ENCODE measurements at places on chromosomes 7 and 10.

DNA sequence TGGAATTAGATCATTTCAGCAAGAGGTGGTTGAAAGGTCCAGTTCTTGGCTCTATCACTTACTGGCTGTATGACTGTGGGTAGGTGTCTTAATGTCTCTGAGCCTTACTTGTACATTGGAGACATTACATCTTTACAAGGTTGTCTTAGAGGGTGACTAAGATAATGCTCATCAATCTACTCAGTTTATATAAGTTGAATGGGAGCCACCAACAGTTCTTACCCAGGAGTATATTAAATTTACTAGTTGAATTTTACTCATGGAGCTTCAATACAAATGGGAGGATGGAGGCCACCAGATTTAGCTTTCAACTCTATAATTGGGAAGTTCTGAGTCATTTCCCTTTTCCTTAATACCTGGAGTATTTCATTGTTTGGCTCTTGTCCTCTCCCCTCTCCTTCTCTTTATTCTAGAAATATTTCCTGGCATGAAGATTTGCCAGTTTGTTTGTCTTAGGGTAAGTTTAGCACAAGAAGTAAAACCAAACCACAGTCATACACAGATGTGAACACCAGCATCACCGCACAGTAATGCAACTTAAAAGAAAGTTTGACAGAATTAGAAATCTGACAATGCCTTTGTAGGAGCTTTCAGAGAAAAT, 222.8 kb downstream of the LRMDA start:
- no peak for DNase-seq

GRCh38 chr7:51009716-51010496, 227.2 kb upstream of the GRB10 start:
- DNase-seq = peak; percentile 69

DNA sequence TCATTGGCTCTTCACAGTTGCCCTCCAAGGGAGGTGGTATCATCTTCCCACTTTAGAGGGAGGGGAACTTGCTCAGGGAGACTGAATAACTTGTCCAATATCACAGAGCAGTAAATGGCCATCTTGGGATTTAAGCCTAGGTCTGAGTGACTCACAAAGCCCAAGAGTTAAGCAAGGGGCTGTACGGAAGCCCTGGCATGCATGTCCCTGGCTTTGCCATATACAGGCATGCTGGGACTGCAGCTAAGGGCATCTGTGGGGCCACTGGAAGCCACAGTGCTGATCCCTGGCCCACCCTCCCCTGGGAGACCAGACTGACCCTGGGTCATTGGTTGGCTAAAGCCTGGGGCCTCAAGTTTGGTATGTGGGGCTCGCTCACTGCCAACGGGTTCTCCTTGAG, 3.1 kb downstream of the VSIR start:
- DNase-seq = peak; percentile 56

- DNase-seq = no peak
Observed at GRCh38 chr10:24694086-24694485, 29.6 kb downstream of the ARHGAP21 start.

DNA sequence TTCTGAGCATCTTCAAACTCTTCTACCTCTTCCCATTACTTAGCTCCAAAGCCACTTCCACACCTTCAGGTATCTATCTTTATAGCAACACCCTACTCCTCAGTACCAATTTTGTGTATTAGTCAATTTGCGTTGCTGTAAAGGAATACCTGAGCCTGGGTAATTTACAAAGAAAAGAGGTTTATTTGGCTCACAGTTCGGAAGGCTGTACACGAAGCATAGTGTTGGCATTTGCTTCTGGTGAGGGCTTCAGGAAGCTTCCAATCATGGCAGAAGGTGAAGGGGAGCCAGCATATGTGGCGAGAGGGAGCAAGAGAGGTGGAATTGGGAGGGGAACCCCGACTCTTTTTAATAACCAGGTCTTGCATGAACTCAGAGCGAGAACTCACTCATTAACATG, 17.6 kb upstream of the CRYGN start:
- no peak for DNase-seq

- peak; percentile 44 for DNase-seq
Observed at GRCh38 chr10:17835688-17836087, 26.5 kb downstream of the MRC1 start.

DNA sequence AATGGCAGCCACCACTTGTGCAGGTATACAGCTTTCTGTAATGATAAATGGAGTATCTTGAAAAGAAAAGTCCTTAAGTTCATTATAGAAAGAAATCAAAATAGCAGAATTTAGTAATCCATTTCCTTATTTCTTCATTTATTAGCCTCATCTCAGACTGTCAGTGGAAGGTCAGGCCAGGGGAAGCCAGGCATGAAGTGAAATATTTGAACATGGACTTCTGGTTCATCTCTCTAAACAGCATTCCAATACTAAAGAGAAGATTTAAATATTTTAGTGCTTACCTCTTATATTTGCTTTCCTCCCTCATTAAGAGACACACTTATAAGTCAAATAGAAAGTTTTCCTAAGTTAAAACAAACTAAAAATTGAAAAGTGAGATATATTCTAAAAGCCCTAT, 26.8 kb downstream of the TRDMT1 start:
- DNase-seq = no peak

- DNase-seq = peak; percentile 74
Observed at GRCh38 chr10:51397695-51398094, 301.7 kb downstream of the CSTF2T start.

DNA sequence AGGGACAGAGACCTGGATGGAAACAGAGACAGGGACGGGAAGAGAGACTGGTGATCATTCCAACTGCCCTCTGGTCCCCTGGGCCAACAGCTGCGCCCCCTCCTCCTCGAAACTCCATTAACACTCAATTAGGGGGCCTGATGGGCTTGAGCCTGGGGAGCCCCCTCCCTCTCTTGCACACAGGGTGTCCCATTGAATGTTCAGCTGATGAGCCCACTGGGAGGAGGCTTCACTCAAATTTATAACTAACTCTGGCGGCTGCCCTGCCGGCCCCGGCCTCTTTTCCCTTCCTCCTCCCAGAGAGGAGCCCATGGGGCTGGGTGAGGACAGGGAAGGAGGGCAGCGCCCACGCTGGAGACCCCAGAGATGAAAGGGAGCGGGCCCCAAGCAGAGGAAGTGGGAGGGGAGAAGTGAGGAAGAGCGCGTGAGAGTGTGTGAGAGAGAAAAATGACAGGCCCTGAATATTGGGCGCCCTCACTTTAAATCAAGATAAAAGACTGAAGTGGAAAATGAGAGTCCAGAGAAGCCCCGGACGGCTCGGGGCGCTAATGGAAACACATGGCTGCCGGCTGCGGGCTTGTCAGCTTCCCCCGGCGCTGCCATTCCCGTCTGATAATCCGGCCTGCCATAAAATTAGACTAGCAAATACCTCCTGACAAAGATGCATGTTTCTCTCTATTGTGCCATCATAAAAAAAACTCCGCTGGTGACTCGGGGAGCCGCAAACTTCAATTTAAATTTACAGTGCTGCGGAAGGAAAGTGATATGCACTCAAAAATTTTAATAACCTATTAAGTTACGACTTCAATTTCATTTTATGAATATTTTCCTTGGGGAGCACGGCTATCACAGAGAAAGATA, 58.0 kb upstream of the PAX2 start:
- no peak for DNase-seq

DNA sequence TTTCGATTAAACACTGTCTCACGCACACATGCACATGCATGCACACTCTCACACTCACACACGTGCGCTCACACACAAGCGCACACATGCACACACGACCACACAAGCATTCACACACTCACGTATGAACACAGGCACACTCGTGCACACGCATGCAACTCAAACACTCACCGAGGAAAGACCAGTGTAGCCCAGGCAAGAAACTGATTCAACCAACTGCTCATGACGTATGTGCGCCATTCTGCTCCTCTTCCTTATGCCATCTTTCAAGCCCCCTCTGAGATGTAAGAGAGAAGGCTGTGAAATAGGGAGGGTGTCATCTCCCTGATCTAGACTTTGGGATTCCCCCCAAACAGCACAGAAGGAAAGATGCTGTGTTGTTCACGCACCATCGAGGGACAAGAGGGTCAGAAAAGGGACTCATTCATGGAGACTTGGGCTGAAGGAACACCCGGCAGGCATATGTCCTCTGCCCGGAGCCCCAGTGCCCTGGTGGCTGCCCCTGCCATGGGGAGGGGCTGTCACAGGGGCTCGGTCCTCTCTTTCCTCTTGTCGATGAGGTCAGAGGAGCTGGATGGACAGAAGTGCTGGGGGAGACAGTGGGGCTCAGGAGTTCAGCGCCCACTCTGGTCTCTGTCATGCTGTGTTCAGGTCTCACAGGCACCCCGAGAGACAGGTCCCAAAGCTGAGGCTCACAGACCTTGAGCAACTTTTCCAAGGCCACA, 130.1 kb upstream of the SHH start:
- no peak for DNase-seq

DNA sequence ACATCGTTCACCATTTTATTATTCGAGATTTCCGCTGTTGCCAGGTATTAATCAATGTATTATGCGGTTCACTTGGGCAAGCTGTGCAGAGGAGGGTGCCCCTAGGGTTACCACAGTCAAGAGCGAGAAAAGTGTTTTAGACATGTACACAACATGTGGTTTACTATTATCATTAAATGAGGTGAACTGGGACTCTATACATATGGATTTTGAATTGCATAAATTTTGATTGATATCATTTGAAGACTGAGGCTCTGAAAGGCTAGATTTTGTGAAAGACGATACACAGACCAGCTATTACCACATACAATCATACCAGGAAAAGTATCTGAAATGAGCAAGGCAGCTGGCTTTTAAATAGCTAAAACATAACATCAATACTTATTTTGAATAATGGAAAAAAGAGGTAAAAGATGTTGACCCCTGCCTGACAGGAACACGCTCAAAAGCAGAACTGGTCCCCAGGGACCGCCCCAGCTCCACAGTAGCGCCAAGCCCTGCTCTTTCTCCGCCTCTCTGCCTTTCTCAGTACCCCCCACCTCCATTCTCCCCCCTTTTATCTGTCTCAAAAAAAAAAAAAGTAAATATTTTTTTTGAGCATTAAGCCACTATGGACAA, 413.4 kb upstream of the MKI67 start:
- DNase-seq = no peak

- DNase-seq = no peak
Observed at GRCh38 chr10:78894841-78895195, 173.9 kb upstream of the ZMIZ1 start.

- DNase-seq = no peak
Observed at GRCh38 chr7:129724796-129725195, 113.3 kb downstream of the NRF1 start.

DNA sequence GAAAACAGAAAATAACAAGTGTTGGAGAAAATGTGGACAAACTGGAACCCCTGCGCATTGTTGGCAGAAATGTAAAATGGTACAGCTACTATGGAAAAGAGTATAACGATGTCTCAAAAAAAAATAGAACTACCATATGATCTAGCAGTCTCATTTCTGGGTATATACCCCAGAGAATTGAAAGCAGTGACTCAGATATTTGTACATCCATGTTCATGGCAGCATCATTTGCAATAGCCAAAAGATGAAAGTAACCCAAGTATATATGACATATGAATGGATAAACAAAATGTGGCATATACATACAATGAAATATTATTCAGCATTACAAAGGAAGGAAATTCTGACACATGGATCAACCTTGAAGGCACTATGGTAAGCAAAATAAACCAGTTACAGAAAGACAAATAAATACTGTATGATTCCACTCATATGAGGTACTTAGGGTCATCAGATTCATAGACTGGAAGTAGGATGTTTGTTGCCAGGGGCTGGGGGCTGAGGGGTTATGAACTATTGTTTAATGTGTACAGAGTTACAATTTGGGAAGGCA, 4.9 kb downstream of the NRCAM start:
- DNase-seq = no peak

- DNase-seq = no peak
Observed at GRCh38 chr10:74753442-74754211, 72.8 kb upstream of the KAT6B start.

GRCh38 chr7:135193615-135194081, 17.7 kb downstream of the WDR91 start:
- DNase-seq = peak; percentile 61

DNA sequence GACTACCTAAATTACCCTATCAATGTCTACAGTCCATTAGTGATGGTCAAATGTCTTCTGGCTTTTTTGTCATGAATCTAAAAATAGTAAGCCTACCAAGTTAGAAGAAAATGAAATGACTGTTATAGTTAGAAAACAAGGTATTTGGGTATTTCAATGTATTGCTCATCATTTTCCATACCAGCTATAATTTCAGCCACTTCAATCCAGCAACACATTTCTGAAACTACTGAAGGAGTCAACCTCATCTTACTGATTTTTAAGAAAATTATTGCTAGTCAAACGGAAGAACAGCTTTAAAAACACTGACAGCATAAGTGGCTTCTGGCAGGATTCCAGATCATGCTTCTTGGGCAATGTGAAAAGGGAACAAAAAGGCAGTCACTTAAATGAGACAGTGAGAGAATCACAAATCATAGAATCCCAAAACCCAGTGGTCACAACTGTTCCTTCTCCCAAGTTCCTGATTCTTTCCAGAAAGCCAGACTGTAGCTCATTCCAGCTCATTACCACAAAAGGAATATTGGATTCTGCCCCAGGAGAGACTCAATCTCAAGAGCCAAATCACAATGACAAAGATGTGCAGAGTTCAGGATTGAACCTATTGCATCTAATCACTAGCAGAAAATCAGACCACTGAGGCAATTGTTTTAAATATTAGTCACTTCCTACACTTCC, 61.2 kb upstream of the LRRN3 start:
- DNase-seq = peak; percentile 47

DNA sequence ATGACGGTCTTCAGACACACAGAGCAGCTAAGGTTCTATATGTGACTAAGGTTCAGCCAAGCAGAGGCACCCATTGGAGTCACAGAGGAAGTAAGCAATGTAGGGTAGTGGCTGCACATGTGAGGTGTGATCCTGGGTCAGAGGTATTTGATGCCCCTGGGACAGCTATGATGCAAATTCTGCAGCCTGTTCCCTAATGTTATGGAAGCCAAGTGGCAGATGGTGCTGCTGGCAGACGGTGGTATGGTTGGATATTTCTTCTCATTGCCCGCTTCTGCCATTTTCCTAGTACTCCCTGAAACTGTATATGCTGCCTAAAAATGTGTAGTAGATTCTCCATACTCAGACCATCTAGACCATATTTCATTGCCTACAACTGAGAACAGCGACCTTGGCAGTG, 7.2 kb downstream of the TAS2R16 start:
- DNase-seq = no peak

Data from myocyte (in vitro differentiated cells).